ENCODE measurements at places on chromosomes 7 and 10. TPM values are rescaled to one million over a fixed set of nuclear protein-coding genes. Genes with fewer than 3 reads are reported as not detected.

The FOXI2 gene
- not detected for polyA plus RNA-seq

The ASB4 gene
- polyA plus RNA-seq = not detected

The WNT16 gene
- polyA plus RNA-seq = 3.0 TPM

GRCh38 chr10:11212288-11213085 lies 194.8 kb downstream of the CELF2 start:
- peaks cover 90% of the 10 kb centered on the region for H3K4me1 ChIP-seq
- peaks cover 27% of the 10 kb centered on the region for H3K36me3 ChIP-seq
- H3K27me3 ChIP-seq = no peaks in the 10 kb centered on the region
- H3K27ac ChIP-seq = peak overlapping the region; percentile 82
- no peak for DNase-seq
- H3K4me3 ChIP-seq = peak overlapping the region; percentile 84

GRCh38 chr7:88109612-88110011 lies 110.2 kb downstream of the SRI start:
- H3K36me3 ChIP-seq = no peaks in the 10 kb centered on the region
- no peaks in the 10 kb centered on the region for H3K27me3 ChIP-seq
- H3K4me1 ChIP-seq = no peaks in the 10 kb centered on the region
- H3K27ac ChIP-seq = no peak overlapping the region
- no peak for DNase-seq
